ENCODE measurements at places on chromosomes 13 and 19.

DNA sequence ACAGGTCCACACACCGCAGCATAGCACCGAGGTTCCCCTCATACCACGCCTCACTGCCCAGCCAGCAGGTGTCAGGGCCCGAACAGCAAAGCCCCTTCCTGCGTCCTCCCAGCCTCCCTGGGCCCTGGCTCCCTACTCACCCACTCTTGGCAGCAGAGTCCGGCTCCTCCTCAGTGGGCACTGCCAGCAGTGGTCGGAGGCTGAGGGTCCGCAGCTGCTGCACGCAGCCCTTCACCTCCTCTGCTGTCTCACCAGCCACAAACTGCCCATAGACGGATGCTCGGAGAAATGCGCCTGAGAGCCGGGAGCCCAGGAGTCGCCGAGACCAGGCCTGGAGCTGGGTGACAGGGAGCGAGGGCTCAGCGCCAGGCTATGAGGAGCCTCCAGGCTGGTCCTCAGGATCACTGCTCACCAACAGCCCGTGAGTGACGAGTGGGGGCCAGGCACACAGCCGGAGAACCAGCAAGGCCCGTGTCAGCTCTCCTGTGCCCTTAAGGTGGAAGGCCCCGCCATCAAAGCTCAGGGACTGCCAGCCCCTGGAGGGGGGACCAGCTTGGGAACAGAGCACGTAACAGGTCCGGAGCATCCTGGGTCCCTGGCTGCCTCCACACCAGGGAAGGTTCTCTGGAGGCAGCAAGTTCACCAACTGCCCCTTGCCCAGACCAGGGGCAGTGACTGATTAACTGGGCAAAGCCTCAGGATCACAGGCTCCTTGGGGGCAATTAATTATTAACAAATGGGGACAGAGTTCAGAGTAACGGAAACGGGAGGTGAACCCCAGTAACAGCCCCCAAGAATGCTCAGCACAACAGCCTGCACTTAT lies at the start of gene PRODH2:
PRODH2 (minus strand) TSS at position 626 of the 823 bp plus-strand sequence; CDS start at position 586, 40 bp downstream.
- H3K27me3 ChIP-seq, result peaks cover 82% of the 10 kb centered on the region
- H3K4me1 ChIP-seq, result no peaks in the 10 kb centered on the region
- H3K36me3 ChIP-seq, result no peaks in the 10 kb centered on the region
- no peak for DNase-seq
- no peak within 1 kb of the TSS for H3K27ac ChIP-seq

GRCh38 chr13:27147530-27148170 lies 24.0 kb downstream of the USP12 start:
- peaks cover 24% of the 10 kb centered on the region for H3K4me1 ChIP-seq
- H3K36me3 ChIP-seq, result no peaks in the 10 kb centered on the region
- H3K27me3 ChIP-seq, result no peaks in the 10 kb centered on the region
- H3K27ac ChIP-seq, result no peak overlapping the region

DNA sequence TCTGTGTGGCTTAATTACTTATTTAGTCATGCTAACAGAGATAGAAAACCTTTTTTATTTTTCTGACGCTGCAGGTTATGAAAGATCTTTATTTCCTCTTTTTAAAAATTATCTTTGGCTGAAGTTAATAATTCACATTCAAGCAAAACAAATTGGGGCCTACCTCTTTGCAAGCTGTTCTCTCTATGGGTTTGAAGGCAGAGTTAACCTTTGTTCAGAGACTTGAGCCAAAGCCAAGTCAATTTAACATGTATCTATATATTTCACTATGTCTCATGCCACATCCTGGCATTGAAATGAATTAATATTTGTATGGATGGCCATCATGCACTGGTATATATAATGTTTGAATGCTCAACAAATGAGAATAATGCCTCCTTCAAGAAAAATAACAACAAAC lies 677.3 kb upstream of the GPC6 start:
- DNase-seq, result no peak
- H3K4me3 ChIP-seq, result no peak overlapping the region
- no peaks in the 10 kb centered on the region for H3K27me3 ChIP-seq
- H3K4me1 ChIP-seq, result no peaks in the 10 kb centered on the region

DNA sequence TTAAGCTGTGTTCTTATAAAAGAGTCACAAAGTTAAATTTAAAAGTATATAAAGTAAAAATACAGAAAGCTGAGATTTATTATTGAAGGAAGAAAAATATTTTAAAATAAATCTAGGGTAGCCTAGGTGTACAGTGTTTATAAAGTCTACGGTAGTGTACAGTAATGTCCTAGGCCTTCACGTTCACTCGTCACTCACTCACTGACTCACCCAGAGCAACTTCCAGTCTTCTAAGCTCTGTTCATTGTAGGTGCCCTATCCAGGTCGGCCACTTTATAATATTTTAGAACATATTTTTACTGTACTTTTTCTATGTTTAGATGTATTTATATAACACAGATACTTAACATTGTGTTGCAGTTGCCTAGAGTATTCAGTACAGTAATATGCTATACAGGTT lies 47.4 kb downstream of the NDFIP2 start:
- H3K27me3 ChIP-seq, result no peaks in the 10 kb centered on the region
- no peak for DNase-seq
- peaks cover 14% of the 10 kb centered on the region for H3K36me3 ChIP-seq
- H3K4me3 ChIP-seq, result no peak overlapping the region

DNA sequence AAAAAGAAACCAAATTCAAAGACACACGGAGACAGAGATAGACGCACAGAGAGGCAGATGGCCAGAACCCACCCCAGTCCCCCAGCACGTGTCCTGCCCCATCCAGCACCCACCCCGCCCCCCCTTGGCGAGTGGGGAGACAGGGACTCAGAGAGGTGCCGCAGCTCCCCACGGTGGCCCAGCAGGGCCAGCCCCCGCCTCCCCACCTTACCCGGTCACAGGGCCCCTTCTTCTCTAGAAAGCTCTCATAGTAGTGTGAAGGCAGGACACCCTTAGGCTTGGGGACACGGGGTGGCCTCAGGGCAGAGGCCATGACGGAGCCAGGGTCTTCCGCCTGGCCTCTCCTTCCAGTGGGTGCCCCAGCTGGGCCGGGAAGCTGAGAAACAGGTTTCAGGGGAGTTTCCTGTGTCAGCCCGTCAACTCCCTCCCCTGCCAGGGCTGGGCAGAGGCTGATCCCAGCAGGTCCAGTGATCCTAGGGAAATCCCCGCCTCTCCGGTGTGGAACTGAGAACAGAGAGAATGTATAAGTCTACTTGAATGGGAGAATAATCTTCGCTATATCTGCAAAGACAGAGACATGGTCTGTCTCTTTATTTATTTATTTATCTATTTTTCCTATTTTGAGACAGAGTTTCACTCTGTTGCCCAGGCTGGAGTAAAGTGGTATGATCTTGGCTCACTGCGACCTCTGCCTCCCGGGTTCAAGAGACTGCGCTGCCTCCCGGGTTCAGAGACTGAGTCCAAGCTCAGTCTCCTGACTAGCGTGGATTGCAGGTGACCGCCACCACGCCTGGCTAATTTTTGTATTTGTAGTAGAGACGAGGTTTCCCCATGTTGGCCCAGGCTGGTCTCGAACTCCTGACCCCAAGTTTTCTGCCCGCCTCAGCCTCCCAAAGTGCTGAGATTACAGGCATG lies at the start of gene STAP2:
STAP2 (minus strand) TSS at position 387 of the 915 bp plus-strand sequence; CDS start at position 313, 74 bp downstream.
- no peaks in the 10 kb centered on the region for H3K27me3 ChIP-seq
- no peaks in the 10 kb centered on the region for H3K36me3 ChIP-seq
- H3K4me1 ChIP-seq, result peaks cover 27% of the 10 kb centered on the region
- H3K27ac ChIP-seq, result peak within 1 kb of the TSS; percentile 52
- no peak for DNase-seq

All from left ventricle myocardium inferior (tissue), 1 donor.